ENCODE measurements at places on chromosomes 5 and 9.

- no peak for DNase-seq
Measured at GRCh38 chr9:32723789-32724325, 59.5 kb upstream of the TMEM215 start.

- no peak for DNase-seq
Measured at GRCh38 chr5:147853372-147853987, 22.0 kb upstream of the SPINK1 start.

DNA sequence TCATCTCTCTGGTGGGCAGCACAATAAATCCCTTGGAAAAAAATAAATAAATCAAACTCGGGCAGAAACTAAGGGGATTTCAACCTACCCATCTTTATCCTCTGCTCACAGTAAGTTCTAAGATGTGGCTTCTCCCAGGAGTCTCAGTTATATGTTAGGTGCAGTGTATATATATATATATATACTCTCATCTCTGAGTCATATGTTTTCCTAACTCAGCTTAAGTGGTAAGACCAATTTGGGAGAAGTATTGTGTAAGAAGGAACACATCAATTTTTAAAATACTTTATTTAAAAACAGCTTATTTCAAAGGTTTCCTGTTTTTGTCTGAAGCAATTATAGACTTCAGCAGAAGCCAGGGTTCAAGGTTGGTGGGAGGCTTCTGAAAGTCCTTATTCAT, 20.3 kb upstream of the OSMR start:
- DNase-seq: no peak

GRCh38 chr5:102958481-102959011, 161.4 kb downstream of the GIN1 start:
- no peak for DNase-seq

Measured in AG04450 (cell line).